ENCODE measurements at places on chromosomes 16 and 17.

DNA sequence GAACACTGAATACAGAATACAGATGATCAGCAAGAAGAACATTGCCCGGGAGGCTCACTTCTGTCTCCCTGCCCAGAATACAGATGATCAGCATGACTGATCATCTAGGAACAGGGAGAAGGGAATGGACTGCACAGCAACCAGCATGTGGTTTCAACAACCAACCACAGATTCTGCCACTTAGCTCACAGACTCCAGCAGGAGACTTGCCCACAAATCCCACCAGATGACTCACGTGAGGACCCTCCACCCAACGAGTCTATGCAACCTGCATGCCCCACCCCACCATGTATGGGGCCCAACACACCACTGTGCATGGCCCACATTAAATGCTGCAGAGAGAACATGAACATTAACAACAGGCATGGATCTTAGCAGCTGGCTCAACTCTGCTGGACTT is 36.1 kb upstream of the ALOX12 start:
- no peak for DNase-seq

- no peak for DNase-seq
Measured at GRCh38 chr17:37118366-37119137, 169.8 kb downstream of the AATF start.

DNA sequence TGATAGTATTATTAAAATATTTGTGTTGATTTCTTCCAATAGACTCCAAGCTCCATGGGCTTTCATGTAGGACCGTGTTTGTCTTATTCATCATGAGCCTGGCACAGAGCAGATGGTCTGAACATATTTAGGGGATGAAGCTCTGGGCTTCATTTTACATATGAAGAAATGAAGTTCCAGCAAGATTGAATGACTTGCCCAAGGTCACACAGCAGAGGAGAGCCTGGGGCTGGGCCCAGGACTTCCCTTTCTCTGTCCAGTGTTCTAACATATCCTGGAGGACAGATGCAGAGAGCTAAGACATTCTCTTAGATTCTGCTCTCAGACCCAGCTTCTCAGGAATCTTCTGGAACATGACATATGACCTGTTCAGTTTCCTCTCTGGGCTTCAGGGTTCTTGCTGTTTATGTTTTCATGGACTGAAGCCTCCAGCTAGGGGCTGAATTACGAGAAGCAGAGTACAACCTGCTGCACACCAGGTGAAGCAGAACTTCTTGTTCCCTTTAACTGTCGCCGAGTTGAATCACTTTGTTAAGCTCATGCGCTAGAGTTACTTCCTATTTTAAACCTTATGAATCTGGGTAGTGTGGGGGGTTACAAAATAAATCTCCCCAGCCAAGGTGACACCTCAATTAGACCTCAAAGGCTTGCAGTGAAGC is 53.6 kb downstream of the GPRC5B start:
- DNase-seq: no peak

DNA sequence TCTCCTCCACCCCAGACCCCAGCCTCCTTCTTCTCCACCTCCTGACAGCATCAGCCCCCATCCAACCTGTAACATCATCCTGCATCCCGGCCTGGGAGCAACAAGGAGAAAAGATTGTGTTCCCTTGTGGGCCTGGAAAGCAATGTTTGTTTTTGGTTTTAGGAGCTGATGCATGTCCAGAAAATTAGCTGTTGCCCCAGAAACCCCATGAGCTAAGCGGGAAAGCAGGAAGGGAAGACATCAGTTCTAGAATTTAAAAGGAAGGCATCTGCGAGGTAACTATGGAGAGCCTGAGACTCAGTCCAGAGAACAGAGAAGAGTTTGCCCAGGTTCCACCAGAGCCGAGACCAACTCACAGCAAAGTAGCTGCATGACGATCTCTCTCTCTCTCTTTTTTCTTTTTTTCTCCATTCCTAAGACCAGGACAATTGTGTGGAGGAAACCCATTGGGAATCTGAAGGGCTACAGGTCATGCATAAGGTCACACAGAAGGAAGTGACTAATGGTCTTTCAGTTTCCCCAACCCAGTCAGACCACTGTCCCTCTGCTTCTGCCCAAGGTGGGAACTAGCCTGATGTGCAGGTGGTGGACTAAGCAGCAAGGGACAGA is 124.4 kb downstream of the SLC39A11 start:
- no peak for DNase-seq

DNA sequence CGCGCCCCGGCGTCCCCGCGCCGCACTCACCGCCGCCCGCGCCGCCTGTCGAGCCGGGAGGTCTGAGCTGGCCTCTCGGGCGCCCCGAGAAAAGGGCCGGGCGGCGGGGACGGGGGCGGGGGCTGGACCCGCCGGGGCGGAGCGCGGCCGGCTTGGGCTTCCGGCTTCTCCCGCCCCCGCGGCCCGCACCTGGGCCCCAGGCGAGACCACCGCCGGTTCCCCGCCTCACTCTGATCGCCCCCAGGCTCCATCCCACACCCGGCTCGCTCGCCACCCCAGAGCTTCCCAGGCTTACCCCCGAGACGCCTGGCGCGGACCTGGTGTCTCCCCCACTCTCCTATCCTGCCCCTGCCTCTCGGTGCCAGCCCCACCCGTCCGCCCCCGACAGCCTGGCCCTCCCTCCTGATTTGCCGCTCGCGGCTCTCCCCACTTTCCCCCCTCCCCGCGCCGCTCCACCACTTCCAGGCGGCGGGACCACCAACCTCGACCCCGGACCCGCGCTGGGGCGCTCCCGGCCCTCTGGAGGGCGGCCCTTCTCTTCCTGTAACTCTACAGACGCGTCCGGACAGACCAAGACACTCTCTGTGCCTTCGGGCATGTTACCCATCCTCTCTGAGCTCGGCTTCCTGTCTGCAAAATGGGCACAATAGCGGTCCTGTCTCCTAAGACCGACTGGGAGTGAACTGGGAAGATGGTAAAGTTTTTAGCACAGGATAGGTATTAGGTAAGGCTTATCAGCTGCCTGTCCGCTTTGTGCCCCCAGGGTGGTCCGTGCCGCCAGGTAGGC is at the start of gene LITAF:
Gene LITAF, minus strand, starts transcription at position 64 of the 787 bp plus-strand sequence. CDS start 30,189 bp downstream, outside the sequence.
- DNase-seq: no peak

DNA sequence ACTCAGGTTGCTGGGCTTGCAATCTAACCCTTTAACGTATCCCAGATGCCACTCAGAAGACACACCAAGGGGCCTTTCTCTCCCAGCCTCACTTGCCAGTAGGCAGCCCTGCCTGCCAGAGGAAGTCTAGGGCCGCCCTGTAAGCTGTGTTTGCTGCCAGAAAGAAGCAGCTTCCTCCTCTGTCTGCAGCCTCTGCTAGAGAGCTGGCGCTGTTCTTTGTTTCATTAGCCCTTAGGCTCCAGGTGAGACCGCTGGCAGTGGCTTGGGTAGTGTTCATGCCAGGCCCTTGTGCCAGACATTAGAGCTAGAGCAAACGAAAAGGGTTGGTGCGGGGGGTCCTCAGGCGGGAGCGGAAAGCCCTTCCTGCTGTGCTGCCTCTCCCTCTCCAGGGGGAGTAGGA is 8.9 kb downstream of the CTRL start:
- DNase-seq: no peak

DNA sequence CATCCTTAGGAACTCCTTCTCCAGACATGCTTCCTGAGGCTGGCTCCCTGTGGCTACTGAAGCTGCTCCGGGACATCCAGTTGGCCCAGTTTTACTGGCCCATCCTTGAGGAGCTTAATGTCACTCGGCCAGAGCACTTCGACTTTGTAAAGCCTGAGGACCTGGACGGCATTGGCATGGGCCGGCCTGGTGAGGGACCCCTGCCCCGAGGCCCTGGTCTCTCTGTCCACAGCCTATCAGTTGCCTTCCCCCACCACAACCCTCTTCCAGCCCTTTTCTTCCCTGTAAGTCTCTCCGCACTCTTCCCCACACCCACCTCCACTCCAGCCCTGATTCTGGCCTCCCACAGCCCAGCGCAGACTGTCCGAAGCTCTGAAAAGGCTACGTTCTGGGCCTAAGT is 2.0 kb downstream of the TNK1 start:
- DNase-seq: no peak

DNA sequence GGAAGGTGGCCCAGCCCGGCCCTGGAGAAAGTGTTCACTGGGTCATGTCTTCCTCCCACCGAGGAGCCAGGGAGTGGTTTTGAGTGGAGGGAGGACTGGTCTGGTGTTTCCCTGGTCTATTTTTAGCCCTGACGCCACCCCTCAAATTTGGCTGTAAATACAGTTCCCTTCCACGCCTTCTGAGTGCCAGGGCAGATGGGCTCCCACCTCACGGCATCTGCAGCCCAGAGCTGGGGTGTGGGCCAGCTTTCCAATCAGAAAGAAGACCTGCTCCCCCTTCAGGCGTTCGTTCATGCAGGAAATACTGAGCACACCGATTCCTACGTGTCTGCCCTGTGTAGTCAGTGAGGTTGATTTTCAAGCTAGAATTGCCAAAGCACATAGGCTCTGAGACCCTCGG is 53.7 kb downstream of the SNX20 start:
- no peak for DNase-seq

GRCh38 chr17:11204991-11205390 is 36.0 kb upstream of the SHISA6 start:
- no peak for DNase-seq
